ENCODE measurements at places on chromosomes 6 and 20. TPM values are rescaled to one million over a fixed set of nuclear protein-coding genes. Genes with fewer than 3 reads are reported as not detected.
A peak's percentile ranks its signal among the peaks of the same experiment; 100 is the strongest.

GRCh38 chr6:24107294-24107693, 18.7 kb upstream of the NRSN1 start:
- DNase-seq: no peak
- H3K4me3 ChIP-seq: no peak overlapping the region
- no peaks in the 10 kb centered on the region for H3K27me3 ChIP-seq
- H3K36me3 ChIP-seq: no peaks in the 10 kb centered on the region
- H3K27ac ChIP-seq: no peak overlapping the region

DNA sequence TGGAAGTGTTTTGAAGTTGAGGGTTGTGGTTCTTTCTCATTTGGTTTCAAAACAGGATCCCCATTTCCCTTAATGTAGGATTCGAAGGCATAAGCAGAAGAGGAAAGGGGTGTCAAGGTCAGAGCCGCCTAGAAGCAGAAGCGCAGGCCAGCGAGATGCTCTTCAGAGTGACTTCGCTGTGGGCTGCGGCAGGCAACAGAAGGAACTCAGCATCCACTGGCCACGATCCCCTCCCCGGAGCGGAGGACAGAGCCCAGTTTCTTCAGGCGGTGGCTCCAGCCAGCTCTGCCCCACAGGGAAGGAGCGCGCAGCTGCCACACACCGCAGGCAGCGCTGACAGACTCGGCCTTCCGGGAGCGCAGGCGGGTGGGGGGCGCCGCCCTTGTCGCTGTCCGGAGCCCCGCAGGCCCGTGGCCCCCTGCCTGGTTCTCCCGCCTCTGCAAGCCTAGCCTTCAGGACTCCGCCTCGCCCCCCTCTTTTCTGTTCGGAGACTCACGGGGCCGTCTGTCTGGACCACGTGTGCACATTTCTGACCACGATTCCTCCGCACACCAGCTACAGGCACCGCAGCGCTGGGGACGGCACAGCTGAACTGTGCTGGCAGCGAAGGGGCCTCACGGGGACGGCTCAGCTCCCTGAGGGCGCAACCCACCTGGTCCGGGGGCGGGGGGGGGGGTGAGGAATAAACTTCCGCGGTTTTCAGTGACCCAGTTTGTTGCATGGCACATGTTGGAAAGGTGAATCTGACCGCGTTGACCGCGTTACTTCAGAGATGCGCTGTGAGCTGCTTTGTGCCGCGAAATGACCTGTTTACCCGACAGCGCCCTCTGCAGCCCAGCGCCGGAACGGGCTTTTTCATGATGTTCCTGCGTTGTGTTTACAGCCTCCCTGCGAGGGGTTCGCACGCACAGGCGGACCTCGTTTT, 26.1 kb downstream of the TTLL2 start:
- peaks cover 27% of the 10 kb centered on the region for H3K27me3 ChIP-seq
- H3K4me3 ChIP-seq: peak overlapping the region; percentile 68
- H3K4me1 ChIP-seq: peaks cover 23% of the 10 kb centered on the region
- H3K36me3 ChIP-seq: no peaks in the 10 kb centered on the region
- H3K27ac ChIP-seq: peak overlapping the region; percentile 29
- DNase-seq: peak; percentile 84

GRCh38 chr6:43196337-43196736, 14.3 kb downstream of the CUL9 start:
- DNase-seq: no peak
- H3K27ac ChIP-seq: no peak overlapping the region
- H3K4me1 ChIP-seq: no peaks in the 10 kb centered on the region
- peaks cover 63% of the 10 kb centered on the region for H3K36me3 ChIP-seq
- H3K4me3 ChIP-seq: no peak overlapping the region
- H3K27me3 ChIP-seq: no peaks in the 10 kb centered on the region

DNA sequence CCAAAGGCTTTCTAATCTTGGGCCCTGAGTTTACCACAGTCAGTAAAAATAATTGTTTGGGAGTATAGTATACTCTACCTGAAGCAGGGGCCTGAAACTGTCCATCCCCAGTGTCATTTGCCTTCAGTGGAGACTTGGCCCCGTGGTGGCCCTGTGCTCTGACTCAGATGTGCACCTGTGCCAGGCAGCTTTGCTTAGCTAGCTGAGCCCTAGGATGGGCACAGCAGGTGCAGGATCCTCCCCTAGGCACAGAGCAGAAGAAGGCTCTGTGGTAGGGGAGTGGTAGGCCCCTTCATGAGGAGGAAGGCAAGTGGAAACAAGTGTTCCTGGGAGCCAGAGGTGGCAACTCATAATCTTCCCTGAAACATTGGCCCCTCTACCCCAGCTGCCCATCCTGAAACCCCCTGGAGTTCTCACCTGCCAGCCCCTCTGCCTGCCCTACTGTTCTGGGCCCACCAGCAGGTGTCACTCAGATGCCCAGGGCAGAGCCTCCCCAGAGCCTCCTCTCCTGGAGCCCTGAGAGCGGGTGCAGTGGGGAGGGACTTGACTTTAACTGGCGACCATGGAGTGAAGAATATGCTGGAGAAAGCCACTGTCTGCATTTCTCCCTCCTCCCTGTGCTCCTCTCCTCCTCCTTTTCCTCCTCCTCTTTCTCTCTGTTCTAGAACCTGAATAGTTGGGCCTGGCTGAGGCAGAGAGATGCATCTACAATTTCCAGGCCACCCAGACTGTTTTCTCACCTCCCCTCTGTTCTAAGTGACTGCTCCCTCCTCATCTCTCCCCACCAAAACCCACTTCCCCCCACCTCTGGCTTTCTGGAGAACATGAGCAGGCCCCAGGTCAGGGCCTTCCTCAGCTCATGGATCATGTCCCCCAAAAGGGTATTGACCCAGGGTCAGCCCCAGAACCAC, 2.9 kb downstream of the CPNE5 start:
- H3K27me3 ChIP-seq: no peaks in the 10 kb centered on the region
- DNase-seq: no peak
- no peak overlapping the region for H3K4me3 ChIP-seq

GRCh38 chr6:43216200-43216599, 13.1 kb downstream of the DNPH1 start:
- H3K27ac ChIP-seq: no peak overlapping the region
- no peaks in the 10 kb centered on the region for H3K4me1 ChIP-seq
- DNase-seq: no peak
- H3K36me3 ChIP-seq: peaks cover 1% of the 10 kb centered on the region
- no peaks in the 10 kb centered on the region for H3K27me3 ChIP-seq

DNA sequence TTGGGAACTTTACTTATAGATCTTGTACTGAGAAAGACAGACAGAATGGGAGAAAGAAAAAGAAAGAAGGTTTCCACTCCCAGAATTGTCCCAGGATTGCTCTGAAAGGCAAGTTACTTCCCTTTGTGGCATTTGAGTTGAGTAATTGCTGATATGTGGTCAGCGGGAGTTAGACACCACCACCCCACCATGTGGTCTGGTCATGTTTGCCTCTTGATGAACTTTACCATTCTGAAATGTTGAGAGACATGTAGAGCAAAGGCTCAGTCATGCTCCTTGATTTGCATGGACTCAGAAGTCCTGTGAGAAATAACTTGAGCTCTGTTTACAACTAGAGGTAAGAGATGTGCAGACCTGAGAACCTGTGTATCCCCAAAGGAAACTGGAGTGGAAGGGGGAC, 17.1 kb downstream of the TCF21 start:
- H3K27me3 ChIP-seq: no peaks in the 10 kb centered on the region
- H3K36me3 ChIP-seq: no peaks in the 10 kb centered on the region
- no peak overlapping the region for H3K27ac ChIP-seq
- H3K4me3 ChIP-seq: no peak overlapping the region

- H3K36me3 ChIP-seq: no peaks in the 10 kb centered on the region
- DNase-seq: no peak
- H3K27me3 ChIP-seq: no peaks in the 10 kb centered on the region
- peaks cover 23% of the 10 kb centered on the region for H3K4me1 ChIP-seq
These were observed 15.1 kb downstream of the E2F3 start for GRCh38 chr6:20416567-20417345.

GRCh38 chr6:43893073-43893472, 123.1 kb downstream of the VEGFA start:
- H3K27ac ChIP-seq: no peak overlapping the region
- H3K4me3 ChIP-seq: no peak overlapping the region
- no peaks in the 10 kb centered on the region for H3K27me3 ChIP-seq
- DNase-seq: no peak
- H3K36me3 ChIP-seq: no peaks in the 10 kb centered on the region

DNA sequence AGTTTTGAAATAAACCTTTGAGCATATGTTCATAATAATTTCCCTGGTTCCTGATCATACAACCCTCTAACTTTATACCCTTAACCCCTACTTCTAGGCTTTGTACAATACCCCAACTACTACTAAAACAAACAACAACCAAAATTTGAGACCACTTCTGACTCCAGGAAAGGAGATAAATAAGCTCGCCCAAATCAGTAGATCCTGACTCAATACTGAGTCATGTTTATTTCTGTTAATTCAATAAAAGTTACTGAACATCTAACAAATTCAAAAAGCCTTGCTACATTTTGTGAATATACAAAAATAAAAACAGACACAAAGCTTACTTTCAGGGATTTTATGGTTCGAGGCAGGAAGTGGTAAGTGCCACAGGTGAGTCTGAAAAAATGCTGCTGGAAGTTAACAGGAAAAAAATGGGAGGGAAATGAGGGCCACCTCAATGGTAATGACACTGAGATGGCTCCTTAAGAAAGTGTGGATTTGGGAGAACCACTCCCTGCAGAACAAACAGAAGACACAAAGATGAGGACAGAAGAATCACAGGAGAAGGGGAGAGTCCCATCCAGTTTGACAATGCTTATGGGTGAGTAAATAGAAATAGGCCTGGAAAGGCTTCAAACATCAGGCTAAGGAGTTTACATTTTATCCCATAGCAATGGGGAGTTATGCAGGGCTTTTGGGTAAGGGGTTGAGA, 63.4 kb downstream of the DST start:
- no peaks in the 10 kb centered on the region for H3K36me3 ChIP-seq
- no peak overlapping the region for H3K4me3 ChIP-seq
- H3K27ac ChIP-seq: no peak overlapping the region
- no peaks in the 10 kb centered on the region for H3K4me1 ChIP-seq
- no peaks in the 10 kb centered on the region for H3K27me3 ChIP-seq

- no peak overlapping the region for H3K4me3 ChIP-seq
- peaks cover 2% of the 10 kb centered on the region for H3K36me3 ChIP-seq
- DNase-seq: no peak
- H3K4me1 ChIP-seq: peaks cover 37% of the 10 kb centered on the region
- H3K27me3 ChIP-seq: no peaks in the 10 kb centered on the region
These were observed 2.2 kb downstream of the LEMD2 start for GRCh38 chr6:33786736-33787135.

GRCh38 chr20:64139199-64140060, 24.8 kb upstream of the MYT1 start:
- no peaks in the 10 kb centered on the region for H3K36me3 ChIP-seq
- H3K27ac ChIP-seq: no peak overlapping the region
- H3K27me3 ChIP-seq: no peaks in the 10 kb centered on the region
- DNase-seq: no peak

GRCh38 chr6:147190556-147190955, 13.7 kb upstream of the STXBP5 start:
- H3K27ac ChIP-seq: no peak overlapping the region
- no peaks in the 10 kb centered on the region for H3K36me3 ChIP-seq
- peaks cover 8% of the 10 kb centered on the region for H3K4me1 ChIP-seq
- no peaks in the 10 kb centered on the region for H3K27me3 ChIP-seq

- no peak overlapping the region for H3K27ac ChIP-seq
- no peak overlapping the region for H3K4me3 ChIP-seq
- H3K4me1 ChIP-seq: peaks cover 14% of the 10 kb centered on the region
- no peaks in the 10 kb centered on the region for H3K27me3 ChIP-seq
These were observed 240.5 kb downstream of the FARS2 start for GRCh38 chr6:5501837-5502236.

GRCh38 chr20:37423545-37423944, 77.6 kb downstream of the SRC start:
- H3K27me3 ChIP-seq: peaks cover 54% of the 10 kb centered on the region
- H3K27ac ChIP-seq: no peak overlapping the region
- DNase-seq: no peak

DNA sequence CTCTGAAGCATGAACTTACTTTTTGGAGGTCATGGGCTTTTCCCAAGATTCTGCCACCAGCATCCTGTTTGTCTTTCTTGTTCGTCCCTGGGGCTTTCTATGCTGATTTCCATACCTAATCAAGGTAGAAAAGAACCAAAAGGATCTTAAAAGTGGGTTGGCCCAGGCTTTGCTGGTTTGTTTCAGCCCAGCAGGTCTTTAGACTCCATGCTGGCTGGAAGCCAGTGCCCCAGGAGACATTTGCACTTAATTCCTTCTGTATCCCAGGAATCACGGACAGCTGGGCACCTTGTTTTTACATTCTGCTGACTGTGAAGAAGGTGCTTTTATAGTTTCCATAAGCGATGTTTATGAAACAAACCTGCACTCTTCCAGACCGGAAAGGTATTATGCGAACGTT, 195.9 kb downstream of the CDH4 start:
- no peak for DNase-seq
- no peak overlapping the region for H3K4me3 ChIP-seq
- no peak overlapping the region for H3K27ac ChIP-seq
- no peaks in the 10 kb centered on the region for H3K4me1 ChIP-seq
- no peaks in the 10 kb centered on the region for H3K36me3 ChIP-seq

DNA sequence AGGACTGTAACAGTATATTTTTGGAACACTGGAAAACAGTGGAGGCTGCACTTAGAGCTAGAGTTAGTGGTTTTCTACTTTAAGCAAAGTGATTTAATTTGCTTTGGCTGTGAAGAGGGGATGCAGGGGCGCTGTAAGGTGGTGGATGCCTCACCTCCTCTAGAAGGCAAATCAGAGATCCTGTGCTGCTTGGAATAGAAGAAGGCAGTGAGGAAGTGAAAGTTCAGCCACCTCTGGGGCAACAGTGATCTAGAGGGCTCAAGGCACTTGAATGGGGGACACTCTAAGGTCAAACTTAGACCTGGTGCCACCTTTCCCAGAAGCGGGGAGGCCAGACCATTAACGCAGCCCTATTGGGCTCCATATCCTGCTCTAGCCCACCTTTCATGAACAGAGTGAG, 19.0 kb upstream of the SNRPB2 start:
- H3K27me3 ChIP-seq: peaks cover 5% of the 10 kb centered on the region
- H3K4me1 ChIP-seq: peaks cover 14% of the 10 kb centered on the region
- DNase-seq: no peak
- no peak overlapping the region for H3K4me3 ChIP-seq
- no peak overlapping the region for H3K27ac ChIP-seq
- H3K36me3 ChIP-seq: no peaks in the 10 kb centered on the region

- H3K27me3 ChIP-seq: no peaks in the 10 kb centered on the region
- H3K27ac ChIP-seq: no peak overlapping the region
- no peak for DNase-seq
- H3K36me3 ChIP-seq: no peaks in the 10 kb centered on the region
These were observed 6.2 kb downstream of the GRIK2 start for GRCh38 chr6:101399616-101400162.

Gene CD24
- total RNA-seq: 113 TPM

Gene TP53TG5
- total RNA-seq: not detected

Gene HTR1E
- total RNA-seq: not detected

Gene KAT14
- total RNA-seq: 15.1 TPM

Gene SNPH
- 3.0 TPM for total RNA-seq

Data from B cell (primary cell).